Fibroblast of skin of left biceps (primary cell): ENCODE measurements at places on chromosomes 7 and 10.

DNA sequence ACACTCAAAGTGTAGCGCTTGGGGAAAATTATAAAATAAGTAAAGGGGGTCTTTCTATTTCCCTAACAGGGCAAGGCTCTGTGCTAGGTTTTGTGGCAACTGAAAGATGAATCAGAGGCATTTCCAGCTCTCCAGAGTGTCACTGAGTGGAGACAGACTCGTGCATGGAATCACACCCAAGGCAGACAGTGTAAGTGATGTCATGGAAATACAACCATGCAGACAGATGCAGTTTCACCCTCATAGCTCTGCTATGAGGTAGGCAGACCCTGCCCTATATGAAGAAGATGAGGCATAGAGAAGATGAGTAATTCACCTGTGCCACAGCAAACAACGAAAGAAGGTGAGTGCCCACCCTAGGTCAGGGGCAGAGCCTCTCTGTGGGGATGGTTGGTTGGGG is 57.2 kb upstream of the PITRM1 start:
- no peak for DNase-seq

GRCh38 chr7:90025771-90026170 is 128.5 kb upstream of the STEAP1 start:
- DNase-seq, result no peak

- no peak for DNase-seq
These were observed 213.1 kb upstream of the FRMD4A start for GRCh38 chr10:14543904-14544210.

- DNase-seq, result no peak
These were observed 7.3 kb downstream of the AASS start for GRCh38 chr7:122136639-122137245.

DNA sequence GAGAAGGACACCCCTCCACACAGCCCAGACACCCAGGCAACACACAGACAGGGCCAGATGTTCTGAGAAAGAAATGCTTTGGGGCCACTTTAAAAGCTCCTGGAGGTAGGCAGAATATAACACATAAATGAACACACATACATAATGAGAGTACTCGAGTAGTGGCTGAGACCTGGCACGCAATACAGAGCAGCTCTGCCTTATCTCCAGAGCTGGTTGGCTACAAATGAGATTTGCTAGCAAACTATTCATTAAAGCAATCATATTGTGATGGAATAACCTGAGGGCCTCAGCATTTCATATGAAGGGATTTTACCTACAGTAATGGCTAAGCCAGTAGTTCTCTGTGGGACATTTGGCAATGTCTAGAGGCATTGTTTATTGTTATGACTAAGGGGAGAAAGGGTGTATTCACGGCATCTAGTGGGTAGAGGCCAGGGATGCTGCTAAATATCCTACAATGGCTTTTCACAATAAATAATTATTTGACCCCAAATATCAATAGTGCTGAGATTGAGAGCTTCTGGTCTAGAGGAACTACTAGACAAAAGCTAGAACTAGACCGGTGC is 5.5 kb upstream of the IMPDH1 start:
- no peak for DNase-seq

GRCh38 chr7:136971776-136972175 is 103.3 kb downstream of the CHRM2 start:
- no peak for DNase-seq

DNA sequence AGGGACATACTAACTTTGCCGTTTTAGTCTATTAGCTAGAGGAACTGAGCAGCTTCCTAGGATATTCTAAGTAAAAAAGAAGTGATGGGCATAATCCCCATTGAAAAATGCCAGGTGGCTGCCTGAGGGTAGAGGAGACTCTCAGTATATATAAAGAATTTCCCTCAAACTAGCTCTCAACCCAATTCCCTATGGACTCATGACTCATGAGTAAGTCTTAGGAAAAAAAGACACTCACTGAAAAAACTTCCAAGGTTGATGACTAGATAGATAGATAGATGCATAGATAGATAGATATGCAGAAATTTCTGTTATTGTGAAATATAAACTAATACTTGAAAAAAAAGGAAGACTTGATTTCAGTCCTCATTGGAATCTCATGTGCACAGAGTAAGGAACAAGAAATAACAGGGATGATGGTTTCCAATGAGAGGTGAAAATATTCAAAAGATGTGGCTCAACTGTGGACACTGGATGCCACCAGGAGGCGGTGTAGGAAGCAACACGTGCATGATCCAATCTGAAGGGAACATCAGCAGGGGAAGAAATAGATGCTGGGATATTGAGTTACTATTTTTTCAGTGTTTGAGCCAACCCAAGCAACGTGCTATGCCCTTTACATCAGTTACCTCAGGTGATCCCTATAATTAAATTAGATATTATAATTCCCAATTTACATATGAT is 711.0 kb upstream of the LRRTM3 start:
- peak; percentile 23 for DNase-seq

- DNase-seq, result no peak
These were observed 838.8 kb downstream of the GRID1 start for GRCh38 chr10:85527616-85528317.

DNA sequence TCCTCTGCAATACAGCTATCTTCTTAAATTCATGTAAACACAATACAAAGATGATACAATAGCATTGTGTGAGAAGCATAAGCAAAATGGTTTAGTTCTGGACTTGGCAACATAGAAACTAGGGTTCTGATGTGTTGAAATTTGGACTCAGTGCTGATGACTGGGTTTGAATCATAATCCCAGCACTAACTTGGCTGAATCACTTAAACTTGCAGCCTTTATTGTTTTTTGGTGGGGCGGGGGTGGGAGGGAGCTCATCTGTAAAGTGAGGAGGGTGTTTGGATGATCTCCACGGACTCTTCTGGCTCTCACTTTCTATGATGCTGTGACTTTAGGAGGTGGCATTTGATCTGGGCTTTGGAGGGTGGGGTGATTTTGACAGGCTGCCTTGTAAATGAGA is 158.2 kb downstream of the WNT2 start:
- peak; percentile 35 for DNase-seq

DNA sequence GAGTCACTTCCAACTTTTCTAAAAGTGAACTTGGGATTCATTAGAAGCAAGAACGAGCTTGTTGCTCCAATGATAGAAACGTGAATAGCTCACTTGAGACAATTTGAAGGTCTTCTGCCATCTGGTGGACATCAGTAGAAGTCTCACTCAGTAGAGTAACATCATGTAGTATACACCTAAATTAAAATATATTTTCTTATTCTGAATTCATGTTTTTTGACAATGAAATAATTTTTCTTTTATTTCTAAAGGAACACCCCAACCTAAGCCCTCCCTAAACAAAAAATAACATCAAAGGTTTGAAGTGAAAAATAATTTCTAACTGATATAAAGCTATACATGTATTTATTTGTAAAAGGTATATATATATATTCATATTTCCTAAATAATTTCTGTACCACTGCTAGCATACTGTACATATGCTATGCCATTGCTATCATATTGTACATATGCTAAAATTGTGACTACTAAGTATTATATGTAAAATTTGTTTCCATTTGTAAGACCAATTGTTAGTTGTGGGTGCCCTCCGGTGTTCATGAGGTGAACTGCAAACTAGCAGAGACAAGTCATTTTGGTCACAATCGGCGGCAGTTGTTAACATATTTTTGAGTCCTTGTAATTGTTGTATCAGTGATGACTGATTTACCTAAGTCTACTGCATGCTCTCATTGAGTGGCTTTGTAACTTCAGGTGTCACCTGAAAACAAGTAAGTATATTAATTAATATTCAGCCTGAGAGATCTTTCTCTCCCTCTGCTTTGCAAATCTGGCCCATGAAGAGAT is 121.9 kb downstream of the PTPRZ1 start:
- DNase-seq, result peak; percentile 47

DNA sequence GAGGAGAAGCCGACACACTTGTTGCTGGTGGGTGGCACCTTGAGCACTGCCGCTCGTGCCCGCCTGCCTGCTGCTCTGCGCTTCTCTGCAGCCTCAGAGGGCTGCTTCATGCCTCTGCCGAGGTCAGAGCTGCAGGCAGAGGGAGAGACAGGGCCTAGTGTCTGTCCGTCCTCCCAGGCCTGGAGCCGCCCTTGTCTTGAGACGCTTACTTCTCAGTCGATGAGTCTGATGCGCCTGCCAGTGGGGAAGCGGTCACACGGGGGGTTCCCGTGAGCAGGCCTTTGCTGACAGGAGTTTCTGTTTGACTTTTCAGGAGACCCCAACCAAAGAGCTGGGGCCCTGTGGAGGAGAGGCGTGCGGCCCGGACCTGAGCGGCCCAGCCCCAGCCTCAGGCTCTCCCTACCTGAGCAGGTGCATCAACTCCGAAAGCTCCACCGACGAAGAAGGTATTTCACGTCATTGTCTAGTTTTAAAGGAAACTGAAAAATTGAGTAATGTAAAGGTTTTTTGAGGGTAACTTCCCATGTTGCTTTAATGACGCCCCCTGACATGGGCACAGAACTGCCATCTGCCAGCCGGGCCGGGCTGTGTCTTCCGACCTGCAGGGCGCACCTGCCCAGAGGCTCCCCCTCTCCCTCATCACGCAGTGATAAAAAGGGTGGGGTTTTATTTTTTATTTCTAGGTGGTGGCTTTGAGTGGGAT is 7.8 kb upstream of the BHLHA15 start:
- DNase-seq, result no peak

DNA sequence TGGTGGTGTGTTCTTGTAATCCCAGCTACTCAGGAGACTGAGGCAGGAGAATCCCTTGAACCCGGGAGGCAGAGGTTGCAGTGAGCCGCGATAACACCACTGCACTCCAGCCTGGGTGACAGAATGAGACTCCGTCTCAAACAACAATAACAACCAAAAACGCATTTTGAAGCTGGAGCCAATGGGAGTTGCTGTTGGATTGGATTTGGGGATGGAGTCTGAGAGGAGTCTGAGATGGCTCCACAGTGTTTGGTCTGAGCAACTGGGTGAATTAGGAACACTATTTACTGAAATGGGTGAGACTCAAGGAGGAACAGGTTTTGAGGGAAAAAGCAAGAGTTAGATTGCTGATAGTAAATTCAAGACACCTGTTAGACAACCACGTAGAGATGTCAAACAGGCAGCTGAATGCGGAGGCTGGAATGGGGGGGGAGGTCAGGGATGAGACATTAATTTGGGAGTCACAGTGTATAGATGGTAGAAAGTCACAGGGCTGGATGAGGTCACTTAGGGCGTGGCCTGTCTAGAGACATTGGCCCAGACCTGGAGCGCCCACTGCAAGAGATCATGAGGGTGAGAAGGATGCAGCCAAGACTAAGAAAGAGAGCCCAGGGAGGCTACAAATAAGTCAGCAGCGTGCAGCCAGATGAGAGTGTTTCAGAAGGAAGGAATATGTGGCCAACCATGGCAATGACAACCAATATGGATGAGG is 56.4 kb downstream of the CYCS start:
- no peak for DNase-seq

GRCh38 chr7:30682212-30683083 is at the start of gene CRHR2:
TSS of gene CRHR2 (minus strand) at chr7:30682456. CDS start at chr7:30682280, 176 bp downstream.
- DNase-seq, result no peak

GRCh38 chr10:100535715-100536353 is at the start of gene HIF1AN:
TSS of gene HIF1AN (plus strand) at chr10:100535943. CDS start at chr10:100535959, 16 bp downstream.
- peak; percentile 89 for DNase-seq

- no peak for DNase-seq
These were observed 58.3 kb downstream of the VIPR2 start for GRCh38 chr7:159086301-159086925.

- DNase-seq, result no peak
These were observed 12.5 kb downstream of the STN1 start for GRCh38 chr10:103905441-103905840.

- no peak for DNase-seq
These were observed 486.2 kb upstream of the KLF6 start for GRCh38 chr10:4271193-4271592.

GRCh38 chr10:42734536-42734935 is 48.1 kb upstream of the BMS1 start:
- no peak for DNase-seq
